Epithelial cell of proximal tubule (primary cell): ENCODE measurements at places on chromosomes 12 and 14. TPM values are rescaled to one million over a fixed set of nuclear protein-coding genes. Genes with fewer than 3 reads are reported as not detected.

Gene CYP27B1
- total RNA-seq: 0.87 and 3.6 TPM in 2 replicates

Gene USP44
- 2.1 and 7.9 TPM in 2 replicates for total RNA-seq

Gene ARHGAP9
- total RNA-seq: 0.29 and 1.2 TPM in 2 replicates

Gene IL31
- total RNA-seq: not detected in 2 replicates

- DNase-seq: peak; percentile 1
Observed at GRCh38 chr14:62691647-62692489, 353.4 kb downstream of the KCNH5 start.

DNA sequence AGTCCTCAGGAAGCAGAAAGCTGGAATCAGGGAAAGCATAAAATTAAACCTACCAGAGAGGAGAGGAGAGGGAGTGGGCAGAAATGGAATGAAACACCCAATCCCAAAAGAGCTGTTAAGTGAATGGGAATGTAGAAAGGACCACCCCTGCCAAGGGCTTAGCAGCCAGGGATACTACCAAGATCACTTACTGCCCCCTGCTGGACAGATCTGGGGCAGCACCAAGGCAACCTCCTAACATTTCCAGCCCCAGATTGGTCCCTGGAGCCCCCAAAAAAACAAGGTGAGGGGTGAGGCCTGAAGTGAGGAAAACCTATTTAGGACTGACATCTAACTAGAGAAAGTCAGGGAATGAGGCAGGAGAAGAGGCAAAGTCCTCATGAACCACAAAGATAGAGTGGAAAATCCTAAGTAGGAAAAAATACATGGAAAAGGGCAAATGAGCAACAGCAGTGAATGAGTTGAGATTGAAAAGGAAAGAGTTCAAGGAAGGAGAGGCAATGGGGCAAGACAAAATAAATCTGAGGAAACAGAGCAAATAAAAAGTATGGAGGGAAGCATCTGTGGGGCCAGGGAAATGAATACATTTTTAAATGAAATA lies 11.2 kb upstream of the FKBP11 start:
- no peak for DNase-seq

DNA sequence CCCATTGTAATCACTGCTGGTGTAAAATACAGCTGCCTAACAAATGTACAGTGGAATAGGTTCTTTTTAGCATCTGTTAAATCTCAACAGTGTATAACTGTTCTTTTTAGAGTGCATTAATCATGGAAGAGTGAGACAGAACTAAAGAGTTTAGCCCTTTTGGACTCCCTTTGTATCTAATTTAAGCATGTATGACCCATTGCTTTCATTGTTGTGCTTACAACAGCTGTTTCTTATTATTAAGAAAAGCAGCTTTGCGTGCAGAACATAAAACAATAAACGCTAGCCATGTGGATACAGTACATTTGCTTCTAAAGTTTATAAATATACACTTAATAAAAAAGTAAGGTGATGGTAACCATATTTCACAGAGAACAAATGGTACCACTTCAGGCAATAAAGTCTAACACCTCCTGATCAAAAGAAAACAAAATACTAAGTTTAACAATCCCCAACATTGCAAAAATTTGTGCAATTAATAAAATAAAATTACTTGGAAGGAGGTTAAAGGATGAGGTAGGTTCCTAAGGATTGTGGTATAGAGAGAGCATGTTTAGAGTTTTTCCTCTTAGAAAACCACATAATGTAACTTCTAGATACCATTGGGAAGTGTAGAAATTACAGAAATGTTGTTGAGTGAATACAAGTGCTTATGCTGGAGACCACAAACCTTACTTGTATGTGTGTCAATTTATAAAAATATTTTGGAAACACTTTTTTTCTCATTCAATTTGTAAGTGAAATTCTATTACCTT lies 448.7 kb downstream of the SLC6A15 start:
- DNase-seq: no peak

Gene LAG3
- total RNA-seq: not detected in 2 replicates

DNA sequence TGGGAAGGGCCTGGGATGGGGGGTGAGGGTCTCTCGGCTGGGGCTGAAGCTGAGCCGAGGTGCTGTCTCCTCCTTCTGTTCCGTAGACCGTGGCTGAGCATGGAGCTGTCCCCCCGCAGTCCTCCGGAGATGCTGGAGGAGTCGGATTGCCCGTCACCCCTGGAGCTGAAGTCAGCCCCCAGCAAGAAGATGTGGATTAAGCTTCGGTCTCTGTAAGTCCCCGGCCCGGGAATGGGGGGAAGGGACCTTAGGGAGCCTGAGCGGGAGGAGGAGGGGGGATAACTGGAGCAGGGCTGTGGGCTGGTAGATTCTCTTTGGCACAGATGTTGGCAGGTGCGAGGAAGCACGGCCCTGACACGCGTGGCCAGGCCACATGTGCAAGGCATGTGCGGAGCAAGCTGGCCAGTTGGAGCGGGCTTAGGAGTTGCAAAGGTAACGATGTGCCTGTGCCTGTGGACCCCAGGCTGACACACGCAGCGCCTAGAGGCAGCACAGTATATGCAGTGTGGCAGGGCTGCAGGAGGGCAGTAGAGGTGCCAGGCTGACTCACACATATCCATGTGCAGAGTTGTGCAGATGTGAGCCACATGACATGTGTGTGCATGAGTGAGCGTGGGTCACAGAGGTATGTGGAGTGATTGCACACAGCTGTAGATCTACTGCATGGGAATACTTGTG lies 512 bp downstream of the PDE1B start:
- no peak for DNase-seq

DNA sequence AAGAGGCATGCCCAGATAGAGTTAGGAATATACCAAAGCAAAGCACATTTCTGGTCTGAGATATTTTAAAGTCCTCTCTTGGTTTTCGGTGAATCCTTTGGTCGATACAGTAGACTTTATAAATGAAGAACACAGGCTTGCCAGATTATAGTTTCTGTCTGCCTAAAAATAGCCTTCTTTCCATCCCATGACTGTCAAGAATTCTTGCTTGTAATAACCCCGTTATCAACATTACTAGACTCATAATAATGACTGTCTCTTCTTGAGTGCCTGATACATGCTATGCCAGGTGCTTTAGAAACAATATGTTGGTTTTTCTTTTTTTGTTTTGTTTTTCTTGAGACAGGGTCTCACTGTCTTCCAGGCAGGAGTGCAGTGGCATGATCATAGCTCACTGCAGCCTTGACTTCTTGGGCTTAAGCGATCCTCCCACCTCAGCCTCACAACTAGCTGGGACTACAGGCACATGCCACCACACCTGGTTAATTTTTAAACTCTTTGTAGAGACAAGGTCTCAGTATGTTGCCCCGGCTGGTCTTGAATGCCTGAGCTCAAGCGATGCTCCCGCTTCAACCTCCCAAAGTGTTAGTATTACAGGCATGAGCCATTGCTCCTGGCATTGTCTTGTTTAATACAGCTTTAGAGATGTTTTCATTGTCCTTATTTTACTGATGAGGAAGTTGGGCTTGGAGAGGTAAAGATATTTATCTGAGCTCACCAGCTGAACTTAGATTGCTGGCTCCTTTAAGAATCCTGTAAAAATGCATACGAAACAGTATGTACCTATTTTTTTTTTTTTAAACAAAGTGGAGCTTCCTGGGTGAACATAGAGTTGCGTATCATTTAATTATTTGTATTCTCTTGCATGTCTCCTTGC lies 30.4 kb downstream of the CHST11 start:
- peak; percentile 25 for DNase-seq

Gene SERPINA10
- total RNA-seq: not detected in 2 replicates

GRCh38 chr12:121196902-121197301 lies 13.0 kb upstream of the P2RX4 start:
- no peak for DNase-seq

DNA sequence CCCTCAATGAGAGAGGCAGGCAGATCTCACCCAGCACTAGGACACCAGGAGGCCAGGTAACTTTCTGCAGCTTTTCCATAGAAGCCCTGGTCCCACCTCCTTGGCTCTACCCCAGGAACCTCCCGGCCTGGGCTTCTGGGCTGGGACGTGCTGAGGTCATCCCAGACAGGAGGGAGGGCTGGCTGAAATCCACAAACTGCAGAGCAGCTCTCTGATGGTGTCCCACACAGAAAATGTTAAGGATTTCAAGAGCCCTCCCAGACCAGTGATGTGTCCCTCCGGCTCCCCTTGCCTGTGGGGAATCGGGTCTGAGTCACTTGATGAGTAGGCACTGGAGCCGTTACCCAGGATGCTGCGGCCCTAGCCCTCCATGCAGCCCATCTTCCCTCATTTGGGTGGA lies 124.1 kb downstream of the ESRRB start:
- DNase-seq: no peak

GRCh38 chr12:105761075-105761474 lies 377.7 kb downstream of the NUAK1 start:
- DNase-seq: no peak

DNA sequence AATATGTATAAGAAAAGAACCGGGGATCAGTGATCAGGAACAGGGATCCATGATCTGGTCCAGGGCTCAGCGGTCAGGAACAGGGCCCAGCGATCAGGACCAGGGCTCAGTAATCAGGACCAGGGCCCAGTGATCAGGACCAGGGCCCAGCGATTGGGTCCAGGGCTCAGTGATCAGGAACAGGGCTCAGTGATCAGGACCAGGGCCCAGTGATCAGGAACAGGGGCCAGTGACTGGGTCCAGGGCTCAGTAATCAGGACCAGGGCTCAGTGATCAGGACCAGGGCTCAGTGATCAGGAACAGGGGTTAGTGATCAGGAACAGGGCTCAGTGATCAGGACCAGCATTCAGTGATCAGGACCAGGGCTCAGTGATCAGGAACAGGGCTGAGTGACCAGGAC lies 56.3 kb downstream of the TMEM121 start:
- DNase-seq: no peak

DNA sequence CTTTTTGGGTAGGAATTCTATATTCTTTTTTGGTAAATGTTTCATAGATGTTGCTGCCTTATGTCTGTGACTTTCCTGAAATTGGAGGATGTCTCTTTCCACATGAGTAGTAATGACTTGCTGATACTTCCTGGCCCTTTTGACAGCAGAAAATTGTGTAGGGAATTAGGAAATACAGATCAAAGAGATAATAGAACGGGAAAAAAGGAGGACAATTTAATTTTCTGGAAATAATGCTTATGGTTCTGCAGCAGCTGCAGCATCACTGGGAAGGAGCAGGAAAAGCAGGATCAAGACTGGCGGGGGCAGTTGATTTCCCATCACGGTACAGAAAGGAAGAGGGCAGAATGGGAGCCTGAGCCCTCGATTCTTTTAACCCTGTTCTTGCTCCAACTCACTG lies 68.8 kb upstream of the PZP start:
- no peak for DNase-seq

Gene IRAK3
- total RNA-seq: 0.81 and 1.9 TPM in 2 replicates

DNA sequence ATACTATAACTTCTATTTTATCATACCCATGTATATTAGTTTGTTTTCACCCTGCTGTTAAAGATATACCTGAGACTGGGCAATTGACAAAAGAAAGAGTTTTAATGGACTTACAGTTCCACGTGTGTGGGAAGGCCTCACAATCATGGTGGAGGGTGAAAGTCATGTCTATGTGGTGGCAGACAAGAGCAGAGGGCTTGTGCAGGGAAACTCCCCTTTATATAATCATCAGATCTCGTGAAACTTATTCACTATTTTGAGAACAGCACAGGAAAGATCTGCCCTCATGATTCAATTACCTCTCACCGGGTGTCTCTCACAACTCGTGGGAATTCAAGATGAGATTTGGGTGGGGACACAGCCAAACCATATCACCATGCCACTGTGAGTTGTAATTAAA lies 135.8 kb downstream of the SYNE2 start:
- DNase-seq: no peak

DNA sequence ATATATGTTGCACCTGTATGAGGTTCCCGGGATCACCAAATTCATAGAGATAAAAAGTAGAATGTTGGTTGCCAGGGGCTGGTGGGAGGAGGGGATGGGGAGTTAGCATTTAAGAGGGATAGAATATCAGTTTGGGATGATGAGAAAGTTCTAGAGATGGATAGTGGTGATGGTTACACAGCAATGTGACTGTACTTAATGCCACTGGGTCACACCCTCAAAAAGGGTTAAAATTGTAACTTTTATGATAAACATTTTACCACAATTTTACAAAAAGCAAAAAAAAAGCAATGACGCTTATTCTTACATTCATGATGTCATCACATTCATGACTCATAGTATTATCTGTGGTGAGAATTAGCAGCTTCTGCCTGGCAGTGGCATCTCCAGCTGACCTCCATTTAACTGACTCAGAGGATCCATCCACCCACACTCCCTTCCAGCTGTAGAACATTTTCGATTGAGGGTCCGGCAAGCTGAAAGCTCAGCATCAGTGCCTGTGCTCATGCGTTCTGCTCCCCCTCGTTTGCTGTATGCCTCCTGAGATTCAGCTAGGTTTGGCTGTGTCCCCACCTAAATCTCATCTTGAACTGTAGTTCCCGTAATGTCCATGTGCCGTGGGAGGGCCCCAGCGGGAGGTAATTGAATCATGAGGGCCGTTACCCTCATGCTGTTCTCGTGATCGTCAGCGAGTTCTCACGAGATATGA lies 64.8 kb upstream of the TMEM260 start:
- DNase-seq: no peak

- DNase-seq: no peak
Observed at GRCh38 chr14:94671870-94672444, 59.8 kb downstream of the SERPINA3 start.

- no peak for DNase-seq
Observed at GRCh38 chr12:123908884-123909725, 63.5 kb downstream of the CCDC92 start.

DNA sequence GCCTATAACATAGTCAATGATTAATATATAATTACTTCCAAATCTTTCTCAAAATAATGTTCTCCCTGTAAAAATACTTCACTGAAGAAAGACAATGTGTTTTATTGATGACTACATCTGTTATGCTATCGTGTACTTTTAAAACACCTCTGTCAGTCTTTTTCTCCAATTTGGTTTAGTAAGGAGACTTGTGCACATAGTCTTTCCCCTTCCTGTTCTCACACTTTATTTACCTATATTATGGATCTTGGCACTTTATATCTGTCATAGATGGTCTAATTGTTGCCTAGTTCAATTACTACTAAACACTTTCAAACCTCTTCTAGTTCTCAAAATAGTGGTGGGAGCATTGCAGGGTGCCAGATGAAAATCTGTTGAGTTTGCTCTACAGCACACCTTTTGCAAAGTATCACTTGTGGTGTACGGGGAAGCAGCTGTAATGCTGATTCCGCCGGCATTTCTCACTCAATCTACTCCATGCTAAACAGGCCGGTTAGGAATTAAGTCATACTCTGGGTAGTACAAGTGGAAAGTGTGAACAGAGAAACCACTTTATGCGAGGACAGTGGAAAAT lies 1.1 kb upstream of the INSM2 start:
- no peak for DNase-seq

Gene RPS6KL1
- total RNA-seq: 18.7 and 21.3 TPM in 2 replicates

Gene FLRT2
- 0.07 and 0.17 TPM in 2 replicates for total RNA-seq

- peak; percentile 33 for DNase-seq
Observed at GRCh38 chr14:29584992-29585391, 342.7 kb downstream of the PRKD1 start.

Gene ARG2
- 25.9 TPM in 2 replicates for total RNA-seq

- peak; percentile 91 for DNase-seq
Observed at GRCh38 chr12:46430340-46430948, 57.9 kb upstream of the SLC38A2 start.

- no peak for DNase-seq
Observed at GRCh38 chr12:2212537-2212936, 159.8 kb downstream of the CACNA1C start.
